ENCODE measurements at places on chromosomes 16 and 17. TPM values are rescaled to one million over a fixed set of nuclear protein-coding genes. Genes with fewer than 3 reads are reported as not detected.

DNA sequence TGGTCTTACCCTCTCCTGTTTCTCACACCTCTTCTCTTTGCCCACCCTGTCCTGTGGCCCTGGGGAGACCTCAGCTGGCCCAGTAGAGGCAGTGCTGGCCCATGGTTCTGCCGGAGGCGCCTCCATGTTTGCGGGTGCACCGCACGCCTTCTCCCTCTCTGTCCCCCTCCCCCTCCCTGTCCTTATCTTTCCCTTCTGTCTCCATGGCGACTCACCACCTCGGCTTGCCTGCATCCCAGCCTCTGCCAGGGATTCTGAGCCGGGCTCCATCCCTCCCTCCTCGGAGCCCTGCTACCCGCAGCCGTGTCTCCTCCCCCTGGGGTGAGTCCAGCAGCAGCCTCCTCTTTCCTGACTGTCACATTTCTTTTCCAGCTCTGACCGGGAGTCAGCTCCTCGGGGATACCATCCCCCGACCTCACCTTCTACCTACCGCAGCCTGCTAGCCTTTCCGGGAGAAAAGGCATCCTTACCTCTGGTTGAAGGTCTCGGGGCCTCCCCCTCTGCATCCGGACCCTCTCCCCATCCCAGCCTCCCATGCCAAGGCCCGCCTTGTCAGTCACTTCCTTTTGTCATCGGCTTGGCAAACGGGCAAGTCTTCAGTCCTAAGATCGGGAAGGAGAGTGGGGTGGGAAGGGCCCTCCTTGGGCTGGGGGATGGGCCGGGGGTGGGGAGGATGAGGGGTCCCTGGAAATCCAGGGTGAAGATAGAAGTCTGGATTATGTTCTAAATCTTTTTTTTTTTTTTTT is at the start of gene RNF112:
TSS of gene RNF112 (plus strand) at position 358 of the 746 bp plus-strand sequence. CDS start at position 535, 177 bp downstream.
- DNase-seq = no peak

DNA sequence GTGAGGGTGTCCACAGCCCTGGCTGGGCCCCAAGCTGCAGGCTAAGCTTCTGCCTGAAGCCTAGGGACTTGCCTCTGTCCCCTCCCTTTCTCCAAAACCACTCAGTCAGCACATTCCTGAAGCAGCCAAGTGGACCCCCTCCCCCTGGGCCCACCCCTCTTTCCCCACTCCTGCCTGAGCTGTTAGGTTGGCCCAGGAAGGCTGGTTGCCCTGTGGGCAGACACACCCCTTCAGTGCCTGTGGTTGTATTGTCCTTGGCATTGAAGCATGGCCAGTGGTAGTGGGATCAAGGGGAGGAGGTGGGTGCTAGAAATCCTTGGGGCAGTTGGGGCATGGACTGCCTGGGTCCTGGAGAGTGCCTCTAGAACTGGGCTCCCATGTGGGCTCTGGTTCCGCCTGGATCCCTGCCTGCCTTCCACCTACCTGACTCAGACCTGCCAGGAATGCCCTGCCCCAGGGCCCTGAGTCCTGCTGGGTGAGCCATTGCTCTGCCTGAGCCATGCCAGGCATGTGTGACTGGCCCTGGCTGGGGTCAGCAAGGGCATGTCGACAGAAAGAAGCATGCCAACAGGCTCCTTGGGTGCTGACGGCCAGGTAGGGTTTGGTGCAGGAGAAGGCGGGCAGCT is 2.1 kb downstream of the TRAF4 start:
- no peak for DNase-seq

DNA sequence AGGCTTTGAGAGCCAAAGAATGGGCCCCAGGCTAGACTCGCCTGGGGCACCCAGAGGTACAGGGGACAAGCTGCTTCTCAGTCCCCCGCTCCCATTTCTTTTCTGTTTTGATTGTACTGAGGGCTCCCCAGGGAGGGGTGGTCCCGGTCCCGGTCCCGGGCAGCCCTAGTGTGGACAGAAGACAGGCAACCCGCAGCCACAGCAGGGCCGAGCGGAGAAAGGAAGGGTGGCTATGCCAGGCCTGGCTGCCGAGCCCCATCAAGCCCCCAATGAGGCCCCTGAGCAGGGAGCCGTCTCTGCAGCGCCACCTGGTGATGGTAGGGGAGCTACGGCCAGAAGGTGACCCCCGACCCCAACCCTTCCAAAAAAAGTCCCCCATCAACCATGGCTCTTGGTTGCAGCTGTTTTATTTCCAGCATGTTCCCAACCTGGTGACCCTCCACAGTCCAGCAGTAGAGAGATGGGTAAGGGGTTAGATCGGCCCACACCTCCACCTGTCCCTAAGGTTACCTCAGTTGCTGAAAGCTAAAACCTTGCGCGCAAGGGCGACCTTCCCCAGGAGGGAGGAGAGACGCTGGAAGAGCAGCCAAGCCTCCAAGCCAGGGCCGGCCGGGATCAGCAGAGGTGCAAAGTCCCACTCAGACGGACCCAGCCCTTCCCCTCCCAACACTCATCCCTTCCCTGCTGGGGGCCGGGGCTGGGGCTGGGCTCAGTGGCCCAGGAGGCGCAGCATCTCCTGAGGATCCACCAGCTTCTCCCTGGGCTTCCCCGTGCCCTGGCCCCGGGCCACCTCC is 2.6 kb upstream of the GRIN2C start:
- no peak for DNase-seq

DNA sequence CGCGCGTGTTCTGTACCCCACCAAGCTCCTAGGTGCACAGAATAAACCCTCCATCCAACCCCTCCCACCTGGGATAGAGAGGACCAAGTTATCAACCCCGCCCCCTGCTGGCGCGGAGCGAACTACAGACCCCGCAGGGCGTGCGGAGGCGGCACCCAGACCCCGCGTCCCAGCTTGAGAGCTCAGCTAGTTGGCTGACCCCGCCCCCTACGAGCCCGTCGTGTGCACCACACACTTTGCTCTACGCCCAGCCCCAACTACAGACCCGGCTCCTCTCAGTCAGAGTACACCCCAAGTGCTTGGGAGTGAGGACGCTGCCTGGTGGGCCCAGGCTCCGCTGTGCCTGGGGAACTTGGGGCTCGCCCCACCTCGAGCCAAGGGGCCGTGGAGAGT is 1.5 kb downstream of the GRIN2A start:
- DNase-seq = no peak

- peak; percentile 51 for DNase-seq
These were observed 6.4 kb downstream of the NFE2L1 start for GRCh38 chr17:48054238-48055185.

- DNase-seq = no peak
These were observed 14.9 kb upstream of the RBFOX3 start for GRCh38 chr17:79625706-79626105.

DNA sequence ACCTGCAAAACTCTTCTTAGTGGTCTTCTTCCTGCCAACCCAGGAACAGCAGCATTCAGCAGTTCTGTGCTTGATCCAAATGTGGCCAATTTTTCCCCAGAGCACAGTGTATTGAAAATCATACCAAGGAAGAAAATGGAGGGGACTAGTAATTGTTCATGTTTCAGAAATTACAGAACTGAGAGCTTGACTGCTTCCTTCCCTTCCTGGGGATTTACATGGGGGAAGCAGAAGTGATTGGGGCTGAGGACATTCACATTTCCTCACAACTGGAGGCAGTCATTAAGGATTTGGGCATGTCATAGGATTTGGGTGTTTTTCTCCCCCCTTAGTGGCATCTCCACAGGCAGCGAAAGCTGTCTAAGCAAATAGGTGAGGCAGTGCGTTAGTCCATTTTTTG is 19.7 kb downstream of the CIITA start:
- no peak for DNase-seq

DNA sequence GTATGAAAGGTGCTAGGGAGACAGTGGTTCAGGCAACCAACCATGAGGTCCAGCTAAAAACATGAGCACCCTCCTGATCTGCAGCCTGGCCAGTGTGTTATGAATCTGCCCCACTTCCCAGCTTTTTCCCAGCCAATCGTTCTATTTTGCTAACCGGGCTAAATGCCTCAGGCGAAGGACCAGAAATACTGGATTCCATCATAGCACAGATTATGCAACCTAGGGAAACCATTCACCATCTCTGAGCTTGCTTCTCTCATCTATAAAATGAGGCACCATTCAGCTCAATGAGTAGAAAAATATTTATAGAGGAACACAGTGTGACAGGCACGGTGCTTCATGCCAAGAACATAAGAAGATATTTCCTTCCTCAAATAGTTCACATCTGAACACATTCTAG is 45.2 kb upstream of the NUDT7 start:
- no peak for DNase-seq

- no peak for DNase-seq
These were observed 252.3 kb upstream of the CA10 start for GRCh38 chr17:52410781-52411180.

The PRCD gene
- 7.1 TPM for total RNA-seq

The SPAG9 gene
- total RNA-seq = 211 TPM

Measured in urinary bladder (tissue), 4 donors.